Upper lobe of left lung (tissue), 6 donors: ENCODE measurements at places on chromosomes 4 and X. TPM values are rescaled to one million over a fixed set of nuclear protein-coding genes. Genes with fewer than 3 reads are reported as not detected.

DNA sequence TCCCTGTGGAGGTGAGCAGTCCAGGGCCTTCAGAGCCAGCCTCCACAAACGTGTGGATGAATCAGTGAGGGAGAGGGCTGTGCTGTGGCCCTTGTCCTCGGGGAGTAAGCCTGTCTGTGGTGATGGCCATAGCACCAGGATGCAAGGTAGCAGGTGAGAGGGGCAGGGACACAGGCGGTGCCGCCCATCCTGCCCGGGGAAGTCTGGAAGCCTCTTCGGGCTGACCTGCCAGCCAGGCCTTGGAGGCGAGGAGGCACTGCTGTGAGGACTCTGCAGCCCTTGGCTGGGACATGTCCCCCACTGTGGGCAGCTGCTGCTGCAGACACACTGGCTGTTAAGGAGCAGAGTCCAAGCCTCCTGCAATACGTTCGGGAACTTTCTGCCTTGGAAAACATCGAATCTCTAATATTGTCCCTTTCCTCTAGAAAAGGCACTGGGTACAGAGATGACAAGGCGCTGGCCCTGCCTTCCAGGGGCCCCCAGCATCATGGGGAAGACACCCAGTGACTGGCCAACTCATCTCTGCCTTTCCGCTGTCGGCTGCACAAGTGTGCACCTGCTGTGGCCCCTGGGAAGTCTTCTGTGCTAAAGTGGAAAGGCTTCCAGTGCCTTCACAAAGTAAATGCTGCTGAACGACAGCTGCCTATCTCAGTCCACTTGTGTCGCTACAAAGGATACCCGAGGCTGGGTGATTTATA, 101.4 kb downstream of the ADRA2C start:
- peak; percentile 63 for DNase-seq

DNA sequence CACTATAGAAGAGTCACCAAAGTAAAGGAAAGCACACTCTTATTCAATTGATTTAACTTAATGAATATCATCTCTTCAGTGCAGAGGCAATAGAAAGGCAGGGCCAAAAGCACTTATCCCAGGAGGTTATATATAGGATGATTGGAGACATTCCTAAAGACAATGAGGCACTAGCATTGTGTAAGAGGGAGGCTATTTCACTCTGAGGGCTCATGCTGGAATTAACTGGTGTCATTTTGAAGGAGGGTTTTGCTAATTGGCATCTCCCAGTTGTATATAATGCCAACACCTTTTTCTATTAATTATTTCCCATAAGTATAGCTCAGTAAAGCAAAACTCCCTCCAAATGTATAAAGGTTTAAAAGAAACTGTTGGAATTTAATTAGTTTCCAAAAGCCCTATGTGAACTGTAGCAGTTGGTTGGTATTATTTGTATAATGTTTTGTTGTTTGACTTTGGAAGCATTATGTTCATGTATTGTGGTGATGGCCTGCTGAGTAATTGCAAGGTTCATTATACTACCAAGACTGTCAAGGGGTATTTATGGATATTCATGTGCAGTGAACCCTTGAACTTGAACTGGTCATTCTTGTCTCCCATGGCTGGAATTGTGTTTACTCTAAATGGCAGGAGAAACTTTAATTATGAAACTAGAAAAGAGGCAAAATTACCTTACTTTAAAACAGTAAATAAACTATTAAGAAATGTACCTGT, 270.3 kb downstream of the BMPR1B start:
- no peak for DNase-seq

GRCh38 chrX:147884958-147885357, 26.8 kb upstream of the FMR1 start:
- DNase-seq = no peak

DNA sequence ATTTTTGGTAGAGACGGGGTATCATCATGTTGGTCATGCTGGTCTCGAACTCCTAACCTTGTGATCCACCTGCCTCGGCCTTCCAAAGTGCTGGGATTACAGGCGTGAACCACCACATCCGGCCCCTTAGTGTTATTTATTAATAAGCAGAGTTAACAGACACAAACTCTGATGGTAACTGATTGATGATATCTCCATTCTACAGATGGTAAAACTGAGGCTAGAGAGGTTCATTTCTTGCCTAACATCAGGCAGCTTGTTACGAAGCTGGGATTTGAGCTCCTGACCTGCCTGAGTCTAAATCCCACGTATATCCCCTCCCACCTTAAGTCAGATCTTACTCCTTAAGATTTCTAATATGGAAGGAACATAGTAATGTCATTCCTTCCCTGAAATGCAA, 36.9 kb downstream of the TBC1D14 start:
- no peak for DNase-seq

The XAGE1A gene
- not detected for total RNA-seq

The BRS3 gene
- not detected for total RNA-seq

The TMEM271 gene
- not detected for total RNA-seq
